ENCODE measurements at places on chromosomes 16 and 17. TPM values are rescaled to one million over a fixed set of nuclear protein-coding genes. Genes with fewer than 3 reads are reported as not detected.

The TPSG1 gene
- not detected for total RNA-seq

The CD68 gene
- total RNA-seq, result 0.35 TPM

The TBC1D3B gene
- total RNA-seq, result 5.5 TPM

The TEX19 gene
- total RNA-seq, result 0.51 TPM

DNA sequence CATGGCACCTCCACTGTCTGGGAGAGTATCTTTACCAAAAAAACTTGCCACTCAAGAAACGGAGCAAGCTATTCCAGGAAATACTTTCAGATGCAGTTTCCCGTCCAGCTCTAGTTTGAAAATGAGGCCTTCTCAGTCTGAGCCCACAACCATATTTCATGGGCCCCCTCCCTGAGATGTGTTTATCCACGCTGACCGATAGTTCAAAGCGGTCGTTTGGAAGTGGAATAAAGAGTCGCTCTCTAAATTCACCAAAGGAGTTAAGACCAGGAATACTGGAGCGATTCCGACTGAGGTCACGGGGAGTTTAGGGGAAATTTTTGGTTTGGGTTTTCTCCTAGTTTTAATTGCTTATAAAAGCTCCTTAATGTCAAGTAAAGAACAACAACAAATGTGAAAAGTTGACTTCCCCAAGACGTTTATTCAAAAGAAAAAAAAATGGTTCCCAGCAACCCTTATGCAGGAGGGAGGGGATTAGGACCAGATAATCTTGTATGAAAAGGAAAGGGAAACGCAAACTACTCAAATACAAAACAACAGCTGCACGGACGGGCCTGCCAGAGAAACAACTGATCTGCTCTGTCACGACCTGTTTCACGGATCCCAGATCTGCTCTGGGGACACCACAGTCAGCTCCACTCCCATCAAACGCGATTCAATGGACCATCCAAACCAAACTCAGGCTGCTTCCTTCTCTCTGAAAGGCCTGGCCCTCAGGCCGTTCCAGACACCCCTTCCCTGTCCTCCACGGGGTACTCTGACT is 77.1 kb downstream of the MRM3 start:
- no peak for DNase-seq

- DNase-seq, result no peak
Observed at GRCh38 chr16:29730649-29731048, 15.1 kb downstream of the C16orf54 start.

GRCh38 chr17:16889088-16889465 is 82.8 kb downstream of the TNFRSF13B start:
- DNase-seq, result no peak
